ENCODE measurements at places on chromosomes 1 and 21.

DNA sequence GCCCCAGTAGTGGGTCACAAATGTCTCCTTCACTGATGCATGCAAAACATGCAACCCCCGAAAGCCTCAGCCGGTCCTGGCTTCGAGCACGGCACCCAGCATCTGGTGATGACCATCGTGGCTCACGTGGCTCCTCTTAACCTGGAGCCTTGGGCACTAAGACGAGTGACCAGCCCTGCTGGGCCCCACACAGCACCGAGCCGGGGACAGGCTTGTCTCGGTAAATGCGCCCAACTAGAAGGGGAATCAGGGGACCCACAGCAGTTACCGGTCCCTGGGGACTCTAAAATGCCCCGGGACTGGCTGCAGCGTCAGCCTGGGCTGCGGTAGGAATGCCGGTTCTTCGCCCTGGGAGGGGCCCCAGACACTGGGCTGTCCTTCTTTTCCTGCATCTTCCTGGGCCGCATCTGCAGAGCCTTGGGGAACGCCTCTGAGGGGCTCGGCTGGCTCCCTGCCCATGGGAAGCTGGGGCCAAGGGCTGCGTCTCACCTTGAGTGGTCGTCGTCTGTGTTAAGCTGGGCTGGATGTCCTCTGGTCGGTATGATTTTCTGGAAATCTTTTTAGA, 13.1 kb upstream of the TTC34 start:
- no peak for DNase-seq

DNA sequence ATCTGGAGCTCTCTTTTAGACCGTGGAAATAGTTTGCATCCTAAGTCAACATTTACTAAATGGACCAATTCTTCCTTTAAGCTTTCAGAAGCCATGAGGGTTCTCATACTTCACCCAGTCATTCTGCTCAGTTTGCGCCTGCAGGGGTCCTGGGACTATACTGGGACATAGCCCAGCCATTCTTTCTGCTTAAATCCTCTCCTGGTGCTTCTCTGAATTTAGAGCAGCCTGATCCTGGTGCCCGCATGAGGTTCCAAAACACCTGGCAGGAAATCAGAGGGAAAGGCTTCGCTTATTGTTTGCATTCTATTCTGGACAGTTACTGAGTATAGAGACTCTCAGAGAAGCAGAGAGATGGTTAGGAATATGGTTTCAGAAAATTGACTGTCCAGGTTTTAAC, 27.0 kb downstream of the TNN start:
- no peak for DNase-seq

DNA sequence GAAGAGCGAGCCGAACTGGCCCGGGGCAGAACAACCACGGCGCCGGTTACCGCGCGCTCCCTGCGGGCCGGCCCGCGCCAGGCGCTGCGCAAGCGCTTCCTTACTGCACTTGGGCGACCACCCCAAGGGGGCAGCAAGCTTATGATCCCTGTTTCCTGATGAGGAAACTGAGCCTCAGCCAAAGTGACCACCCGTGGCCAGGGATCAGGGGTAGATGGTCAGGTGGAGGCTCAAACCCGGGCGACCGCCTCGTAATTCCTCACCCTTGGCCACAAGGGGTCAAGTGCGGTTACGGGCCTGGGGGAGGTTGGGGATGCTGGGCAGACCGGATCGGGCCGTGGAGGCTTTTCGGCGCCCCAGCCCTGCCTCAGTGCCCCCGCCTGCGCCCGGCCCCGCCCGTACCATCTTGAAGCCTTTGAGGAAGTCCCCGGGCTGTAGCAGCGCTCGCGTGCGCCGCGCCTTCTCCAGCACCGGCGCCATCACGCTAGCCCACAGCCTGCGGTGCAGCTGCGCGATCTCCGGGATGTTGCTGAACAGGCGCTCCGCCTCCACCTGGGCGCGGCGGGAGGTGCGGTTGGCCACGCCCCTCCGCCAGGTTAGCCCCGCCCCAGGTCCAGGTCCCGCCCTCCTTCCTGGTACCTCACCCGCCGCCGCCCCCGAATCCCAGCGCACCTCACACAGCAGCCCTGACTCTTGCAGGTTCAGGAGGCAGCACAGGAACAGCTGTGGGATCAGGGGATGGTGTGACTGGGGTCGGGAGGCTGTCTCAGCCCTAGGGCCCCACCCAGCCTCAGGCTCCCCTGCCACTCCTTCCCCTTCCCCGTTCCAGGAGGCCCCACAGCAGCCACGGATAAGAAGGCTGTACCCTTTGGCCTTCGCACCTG, 5.4 kb upstream of the TNFRSF25 start:
- no peak for DNase-seq

GRCh38 chr1:234758851-234759250, 148.9 kb upstream of the IRF2BP2 start:
- DNase-seq, result no peak

DNA sequence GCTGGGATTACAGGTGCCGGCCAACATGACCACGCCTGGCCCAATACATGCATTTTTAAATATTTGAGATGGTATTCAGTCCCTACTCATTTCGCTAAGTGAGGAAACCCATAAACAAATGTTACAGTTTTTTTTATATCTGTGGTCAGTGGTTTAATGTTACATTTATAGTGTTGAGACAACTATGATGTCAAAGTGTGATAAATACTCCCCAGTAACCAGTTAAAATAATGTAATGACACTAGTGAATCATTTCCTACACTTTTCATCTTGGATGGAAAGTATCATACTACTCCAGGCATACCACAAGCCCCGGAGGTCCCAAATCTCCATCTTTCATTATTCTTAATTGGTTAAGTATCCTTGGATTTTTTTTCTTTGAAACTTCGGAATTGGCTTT, 87.5 kb upstream of the KIF26B start:
- DNase-seq, result no peak

GRCh38 chr1:35569936-35570335, 3.2 kb upstream of the TFAP2E start:
- DNase-seq, result peak; percentile 31

Measured in hepatic stellate cell (primary cell).